ENCODE measurements at places on chromosomes 16 and 17.

GRCh38 chr17:29124925-29125273, 55.3 kb downstream of the MYO18A start:
- peak; percentile 77 for DNase-seq

DNA sequence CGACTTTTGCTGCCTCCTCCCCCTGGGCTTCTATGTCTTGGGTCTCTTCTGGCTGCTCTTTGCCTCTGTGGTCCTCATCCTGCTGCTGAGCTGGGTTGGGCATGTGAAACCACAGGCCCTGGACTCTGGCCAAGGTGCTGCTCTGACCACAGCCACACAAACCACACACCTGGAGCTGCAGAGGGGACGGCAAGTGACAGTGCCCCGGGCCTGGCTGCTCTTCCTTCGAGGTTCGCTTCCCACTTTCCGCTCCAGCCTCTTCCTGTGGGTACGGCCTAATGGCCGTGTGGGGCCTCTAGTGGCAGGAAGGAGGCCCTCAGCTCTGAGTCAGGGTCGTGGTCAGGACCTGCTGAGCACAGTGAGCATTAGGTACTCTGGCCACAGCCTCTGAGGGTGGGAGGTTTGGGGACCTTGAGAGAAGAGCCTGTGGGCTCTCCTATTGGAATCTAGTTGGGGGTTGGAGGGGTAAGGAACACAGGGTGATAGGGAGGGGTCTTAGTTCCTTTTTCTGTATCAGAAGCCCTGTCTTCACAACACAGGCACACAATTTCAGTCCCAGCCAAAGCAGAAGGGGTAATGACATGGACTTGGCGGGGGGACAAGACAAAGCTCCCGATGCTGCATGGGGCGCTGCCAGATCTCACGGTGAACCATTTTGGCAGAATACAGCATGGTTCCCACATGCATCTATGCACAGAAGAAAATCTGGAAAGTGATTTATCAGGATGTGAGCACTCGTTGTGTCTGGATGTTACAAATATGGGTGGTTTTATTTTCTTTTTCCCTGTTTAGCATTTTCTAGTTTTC, 2.3 kb downstream of the GP1BA start:
- DNase-seq = peak; percentile 75

DNA sequence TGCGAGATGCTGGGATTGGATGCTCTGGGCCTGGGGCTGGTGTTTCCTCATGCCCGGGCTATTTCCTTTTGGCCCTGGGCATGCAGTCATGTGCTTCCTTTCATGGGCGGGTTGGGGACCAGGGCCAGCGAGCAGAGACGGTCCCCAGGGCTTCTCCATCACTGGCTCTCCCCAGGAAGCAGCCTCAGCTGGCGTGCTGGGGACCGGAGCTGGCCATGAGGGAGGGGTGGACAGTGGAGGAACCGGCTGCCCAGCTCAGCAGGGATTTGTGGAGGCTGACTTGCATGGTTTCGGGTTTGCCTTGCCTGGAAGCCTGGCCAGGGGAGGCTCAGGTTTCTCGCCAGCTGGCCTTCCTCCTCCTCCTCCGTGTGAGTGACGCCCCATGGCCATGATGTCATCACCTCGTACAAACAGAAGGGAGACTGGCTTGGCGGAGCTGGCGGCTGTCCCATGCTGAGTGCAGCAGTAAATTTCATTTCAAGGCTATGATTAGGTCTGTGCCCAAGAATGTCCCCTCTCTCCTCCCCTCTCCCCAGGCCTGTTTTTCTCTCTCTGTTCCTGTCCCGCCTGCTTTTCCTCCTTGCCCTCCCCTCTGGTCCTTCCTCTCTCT, 8.9 kb upstream of the TIMP2 start:
- DNase-seq = peak; percentile 84

GRCh38 chr17:19507775-19508576, 25.7 kb upstream of the SLC47A1 start:
- DNase-seq = peak; percentile 93

DNA sequence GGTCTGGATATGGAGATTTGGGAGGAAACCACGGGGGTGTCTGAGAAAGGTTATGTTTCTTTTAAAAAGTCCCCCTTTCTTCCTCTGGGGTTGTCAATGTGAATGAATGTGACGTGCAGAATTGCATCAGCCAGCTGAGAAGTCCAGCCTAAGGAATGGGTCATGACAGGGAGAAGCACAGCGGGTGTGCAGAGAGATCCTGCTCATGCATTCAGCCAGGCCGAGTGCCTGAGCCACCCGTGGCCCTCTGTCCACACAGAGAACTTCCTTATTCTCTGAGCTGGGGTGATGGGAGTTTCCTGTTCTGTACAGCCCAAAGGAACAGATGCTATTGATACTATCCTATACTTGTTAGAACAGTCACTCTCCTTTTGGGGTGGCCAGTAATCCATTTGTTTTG, 117.9 kb downstream of the CPPED1 start:
- DNase-seq = no peak

- DNase-seq = no peak
Measured at GRCh38 chr16:65136681-65137080, 14.8 kb upstream of the CDH11 start.

DNA sequence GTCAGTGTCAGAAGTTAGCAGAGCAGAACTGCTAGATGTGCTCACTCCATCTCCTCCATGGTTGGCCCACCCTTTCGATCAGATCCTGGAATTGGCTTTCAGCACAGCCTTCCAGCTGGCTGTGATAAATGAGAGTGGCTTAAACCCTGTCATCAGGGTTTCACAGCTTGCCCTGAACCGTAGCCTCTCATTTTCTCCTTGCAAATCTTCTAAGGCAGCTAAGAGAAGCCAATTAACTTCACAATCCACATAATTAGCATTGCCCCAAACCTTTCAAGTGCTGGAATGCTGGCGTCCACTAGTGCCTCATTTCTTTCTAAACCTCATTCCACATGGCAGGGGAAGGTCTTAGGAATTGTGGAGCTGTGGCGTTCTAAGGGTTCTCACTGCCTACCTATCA, 21.7 kb downstream of the MILR1 start:
- DNase-seq = no peak

DNA sequence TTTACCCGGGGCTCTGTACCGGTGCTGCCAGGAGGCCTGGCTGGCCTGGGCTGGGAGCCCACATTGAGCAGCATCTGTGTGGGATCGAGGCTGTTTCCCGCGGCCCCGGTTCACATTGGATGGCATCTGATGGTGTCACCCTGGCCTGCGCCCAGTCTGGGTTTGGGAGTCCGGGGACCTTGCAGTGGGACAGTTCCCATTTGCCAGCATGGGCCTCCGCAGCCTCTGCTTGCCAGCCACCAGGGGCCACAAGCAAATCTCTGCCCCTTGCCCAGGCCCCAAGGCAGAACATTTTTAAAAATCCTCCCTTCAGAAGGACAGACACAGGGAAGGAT, 64.5 kb downstream of the BANP start:
- no peak for DNase-seq

DNA sequence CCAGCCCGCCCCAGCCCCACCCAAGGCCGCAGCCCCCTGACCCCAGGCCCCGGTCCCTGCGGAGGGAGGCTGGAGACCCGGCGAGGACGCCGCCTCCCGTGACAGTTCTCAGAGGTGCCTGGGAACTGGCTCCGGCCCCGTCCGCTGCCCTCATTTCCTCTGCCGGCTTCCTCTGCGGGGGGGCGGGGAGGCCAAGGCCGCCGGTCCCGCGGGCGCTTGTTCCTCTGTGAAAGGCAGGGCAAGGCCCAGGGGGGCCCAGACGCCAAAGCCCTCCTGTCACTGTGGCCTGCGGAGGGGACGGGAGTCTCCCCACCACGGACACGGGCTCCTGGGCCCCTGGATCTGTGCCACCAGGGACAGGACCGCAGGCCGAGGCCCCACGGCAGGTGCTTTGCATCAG, 5.0 kb upstream of the PVALEF start:
- no peak for DNase-seq

- no peak for DNase-seq
Measured at GRCh38 chr17:14308636-14308964, 7.7 kb downstream of the HS3ST3B1 start.
